HCT116 (cell line): ENCODE measurements at places on chromosomes 4 and X. TPM values are rescaled to one million over a fixed set of nuclear protein-coding genes. Genes with fewer than 3 reads are reported as not detected.

TAB3 gene
- total RNA-seq = 11.2 TPM

GRCh38 chrX:111257733-111258132 is 12.6 kb downstream of the CAPN6 start:
- no peaks in the 10 kb centered on the region for H3K36me3 ChIP-seq
- no peak overlapping the region for H3K4me3 ChIP-seq
- H3K27ac ChIP-seq = no peak overlapping the region
- 0 out of 2 replicates have a peak, but pooled peaks cover 3% of the 10 kb centered on the region for H3K27me3 ChIP-seq
- no peak for DNase-seq

DNA sequence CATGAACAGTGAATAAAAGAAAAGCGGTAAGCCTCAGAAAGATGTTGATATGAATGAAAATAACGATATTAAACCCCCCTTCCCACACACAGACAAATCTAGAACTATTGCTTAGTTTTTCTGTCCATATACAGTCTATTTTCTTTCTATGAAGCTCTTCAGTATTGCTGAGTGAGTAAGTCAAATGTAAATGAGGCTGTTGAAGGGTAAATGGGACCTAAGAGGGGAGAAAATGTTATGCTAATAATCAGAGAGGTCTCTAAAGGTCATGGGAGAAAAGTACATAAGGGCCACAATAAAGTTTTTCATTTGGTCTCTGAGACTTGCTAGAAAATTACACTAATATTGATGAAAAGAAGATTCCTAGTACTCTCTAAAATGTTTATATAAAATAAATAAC is 56.2 kb downstream of the PABPC4L start:
- no peaks in the 10 kb centered on the region for H3K36me3 ChIP-seq
- no peaks in the 10 kb centered on the region for H3K27me3 ChIP-seq
- no peak overlapping the region for H3K27ac ChIP-seq
- H3K4me3 ChIP-seq = no peak overlapping the region
- no peaks in the 10 kb centered on the region for H3K4me1 ChIP-seq

GRCh38 chrX:112513154-112513553 is 166.6 kb downstream of the LHFPL1 start:
- H3K27me3 ChIP-seq = no peaks in the 10 kb centered on the region
- H3K4me3 ChIP-seq = no peak overlapping the region
- no peak overlapping the region for H3K27ac ChIP-seq
- no peaks in the 10 kb centered on the region for H3K36me3 ChIP-seq
- H3K4me1 ChIP-seq = no peaks in the 10 kb centered on the region
- no peak for DNase-seq

- no peaks in the 10 kb centered on the region for H3K36me3 ChIP-seq
- H3K4me1 ChIP-seq = peaks cover 11% of the 10 kb centered on the region; the same call in 1 of the 2 replicates
- H3K27me3 ChIP-seq = no peaks in the 10 kb centered on the region
- DNase-seq = no peak
These were observed 1.3 kb upstream of the TMLHE start for GRCh38 chrX:155613927-155614559.

DNA sequence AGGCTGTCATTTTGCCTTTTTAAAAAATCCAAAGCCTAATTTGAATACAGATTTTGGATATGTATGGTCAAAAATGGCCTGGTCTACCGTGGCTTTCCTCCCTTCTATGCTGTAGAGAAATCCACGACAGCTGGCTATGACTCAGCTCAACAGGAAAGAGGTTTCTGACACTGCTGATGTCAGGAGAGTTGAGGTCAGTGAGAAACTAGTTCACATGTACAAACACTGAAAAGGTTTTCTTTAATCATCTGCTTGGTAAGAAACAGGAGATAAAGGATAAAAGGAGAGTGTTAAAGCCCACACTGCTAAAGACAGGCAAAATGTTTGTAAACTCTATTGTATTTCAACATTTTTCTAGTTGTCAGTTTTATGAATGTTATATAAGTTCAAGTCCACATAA is 113.9 kb downstream of the NYX start:
- no peak for DNase-seq
- no peaks in the 10 kb centered on the region for H3K27me3 ChIP-seq
- H3K27ac ChIP-seq = no peak overlapping the region
- H3K4me1 ChIP-seq = no peaks in the 10 kb centered on the region

- no peak overlapping the region for H3K27ac ChIP-seq
- no peak overlapping the region for H3K4me3 ChIP-seq
- no peak for DNase-seq
These were observed 2.4 kb downstream of the DGKQ start for GRCh38 chr4:970854-971520.

PWWP3B gene
- 3.4 TPM for total RNA-seq

VCX3B gene
- total RNA-seq = not detected

DNA sequence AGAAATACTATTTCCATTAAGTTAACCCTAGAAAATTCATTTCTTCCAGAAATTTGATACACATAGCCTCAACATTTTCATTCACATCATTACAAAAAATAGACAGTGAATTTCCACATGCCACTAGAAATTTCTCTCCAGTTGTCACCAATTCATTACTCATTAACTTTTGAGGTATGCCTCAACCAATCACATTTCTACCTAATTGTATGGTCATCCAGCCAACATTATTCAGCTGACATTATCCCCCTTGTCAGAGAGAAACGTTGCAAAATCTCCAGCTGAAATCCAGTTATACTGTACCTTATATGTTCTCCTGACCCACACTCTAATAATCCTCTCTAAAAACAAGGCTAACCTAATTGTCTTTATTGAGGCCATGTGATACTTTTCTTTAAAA is 24.8 kb downstream of the FRYL start:
- DNase-seq = no peak
- H3K4me1 ChIP-seq = no peaks in the 10 kb centered on the region
- no peaks in the 10 kb centered on the region for H3K36me3 ChIP-seq

GRCh38 chr4:125013891-125014290 is 300.9 kb upstream of the FAT4 start:
- no peak for DNase-seq
- no peaks in the 10 kb centered on the region for H3K27me3 ChIP-seq
- no peak overlapping the region for H3K4me3 ChIP-seq
- no peaks in the 10 kb centered on the region for H3K4me1 ChIP-seq
- H3K27ac ChIP-seq = no peak overlapping the region
- H3K36me3 ChIP-seq = no peaks in the 10 kb centered on the region

DNA sequence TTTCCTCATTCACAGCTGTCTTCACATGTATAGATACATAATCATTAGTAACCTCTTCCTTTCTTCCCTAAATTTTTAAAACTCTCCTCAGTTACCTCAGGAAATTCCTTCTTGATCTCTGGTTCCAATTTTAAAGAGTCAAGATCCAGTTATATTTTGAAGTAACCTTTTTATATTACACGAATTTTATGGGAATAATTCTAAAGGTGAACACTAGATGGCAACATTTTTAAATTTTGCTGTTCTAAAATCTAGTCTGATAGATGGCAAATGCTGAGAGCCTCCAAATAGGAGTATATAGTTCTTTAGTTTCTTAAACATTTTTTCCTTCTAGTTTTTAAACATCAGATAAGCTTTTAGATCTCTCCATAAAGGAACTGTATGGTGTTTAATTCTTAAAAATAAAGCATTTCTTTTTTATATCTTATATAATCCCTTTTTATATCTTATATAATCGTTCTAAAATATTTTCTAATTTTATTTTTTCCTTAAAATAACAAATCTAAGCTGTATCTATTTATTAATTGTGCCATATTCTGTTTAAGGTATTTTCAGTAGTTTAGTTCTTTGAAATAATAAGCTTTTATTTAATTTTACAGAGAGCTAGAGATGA is 37.9 kb upstream of the PAPSS1 start:
- no peaks in the 10 kb centered on the region for H3K27me3 ChIP-seq
- no peak overlapping the region for H3K27ac ChIP-seq
- H3K4me1 ChIP-seq = no peaks in the 10 kb centered on the region
- H3K4me3 ChIP-seq = no peak overlapping the region
- no peaks in the 10 kb centered on the region for H3K36me3 ChIP-seq

GRCh38 chrX:73851014-73852009 is 288.3 kb downstream of the CHIC1 start:
- no peak overlapping the region for H3K4me3 ChIP-seq
- no peaks in the 10 kb centered on the region for H3K27me3 ChIP-seq
- no peaks in the 10 kb centered on the region for H3K4me1 ChIP-seq
- no peaks in the 10 kb centered on the region for H3K36me3 ChIP-seq
- no peak overlapping the region for H3K27ac ChIP-seq
- no peak for DNase-seq

DNA sequence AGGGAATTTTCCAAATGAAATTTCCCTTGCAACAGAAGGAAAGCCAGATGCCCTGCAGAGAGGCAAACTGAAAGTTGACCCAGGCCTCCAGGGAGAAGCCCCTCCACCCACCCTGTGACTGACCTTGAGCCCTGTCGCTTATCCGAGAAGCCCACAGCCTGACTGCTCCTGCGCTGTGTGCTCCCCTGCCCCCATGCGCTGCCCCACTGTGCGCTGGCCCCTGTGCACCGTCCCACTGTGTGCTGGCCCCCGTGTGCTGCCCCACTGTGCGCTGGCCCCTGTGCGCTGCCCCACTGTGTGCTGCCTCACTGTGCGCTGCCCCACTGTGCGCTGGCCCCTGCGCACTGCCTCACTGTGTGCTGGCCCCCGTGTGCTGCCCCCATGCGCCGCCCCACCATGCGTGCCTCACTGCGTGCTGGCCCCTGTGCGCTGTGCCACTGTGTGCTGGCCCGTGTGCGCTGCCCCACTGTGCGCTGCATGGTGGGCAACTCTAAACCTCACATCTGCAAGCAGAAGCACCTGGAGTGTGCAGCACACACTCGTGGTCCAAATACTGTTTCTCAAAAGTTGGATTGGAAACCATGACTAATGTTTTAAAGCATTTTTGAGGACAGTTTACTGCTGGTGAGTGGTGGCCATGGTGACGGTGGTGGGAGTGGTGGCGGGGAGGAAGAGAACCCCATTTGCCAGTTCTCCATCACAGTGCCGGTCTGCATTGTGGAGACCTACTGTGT is 8.3 kb upstream of the GRPEL1 start:
- no peak overlapping the region for H3K4me3 ChIP-seq
- no peak overlapping the region for H3K27ac ChIP-seq
- H3K36me3 ChIP-seq = no peaks in the 10 kb centered on the region
- H3K27me3 ChIP-seq = no peaks in the 10 kb centered on the region
- H3K4me1 ChIP-seq = no peaks in the 10 kb centered on the region

- H3K27ac ChIP-seq = no peak overlapping the region
- no peaks in the 10 kb centered on the region for H3K36me3 ChIP-seq
- H3K4me3 ChIP-seq = no peak overlapping the region
- H3K4me1 ChIP-seq = no peaks in the 10 kb centered on the region
- DNase-seq = no peak
These were observed 5.5 kb downstream of the GRIA2 start for GRCh38 chr4:157226035-157226434.

DNA sequence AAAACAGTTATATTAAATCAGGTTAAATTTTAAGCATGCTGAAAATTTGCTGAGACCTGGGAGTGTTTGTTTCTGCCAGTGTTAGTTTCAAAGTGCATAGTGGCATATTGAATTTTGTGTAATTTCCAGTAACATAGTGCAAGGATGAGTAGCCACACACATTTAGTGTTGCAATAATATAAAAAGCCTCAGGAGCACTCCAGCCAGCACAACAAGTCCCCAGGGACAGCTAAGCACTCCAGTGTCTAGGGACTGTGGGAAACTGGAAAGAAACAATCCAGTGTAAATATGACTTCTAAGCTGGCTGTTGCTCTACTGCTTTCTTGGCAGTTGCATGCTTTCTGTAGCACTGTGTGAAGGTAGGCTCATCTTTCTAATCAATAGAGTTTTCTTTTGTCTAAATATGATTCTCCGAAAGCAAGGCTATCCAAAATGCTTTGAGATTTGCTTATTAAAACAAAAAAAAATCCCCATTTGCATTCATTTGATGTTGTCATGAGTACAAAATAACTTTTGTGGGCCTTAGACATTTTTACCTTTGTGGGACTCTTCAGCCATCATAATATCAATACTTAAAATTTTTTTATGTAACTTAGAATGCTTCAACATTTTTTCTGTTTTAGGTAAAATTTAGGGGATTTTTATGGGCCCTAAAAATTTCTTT is 24.2 kb upstream of the CXCL2 start:
- H3K4me3 ChIP-seq = no peak overlapping the region
- no peaks in the 10 kb centered on the region for H3K36me3 ChIP-seq
- no peak overlapping the region for H3K27ac ChIP-seq
- DNase-seq = no peak
- no peaks in the 10 kb centered on the region for H3K4me1 ChIP-seq

- H3K4me1 ChIP-seq = no peaks in the 10 kb centered on the region
- DNase-seq = no peak
- no peaks in the 10 kb centered on the region for H3K27me3 ChIP-seq
- no peak overlapping the region for H3K4me3 ChIP-seq
- no peaks in the 10 kb centered on the region for H3K36me3 ChIP-seq
- no peak overlapping the region for H3K27ac ChIP-seq
These were observed 65.3 kb downstream of the CASP3 start for GRCh38 chr4:184583738-184584502.

DNA sequence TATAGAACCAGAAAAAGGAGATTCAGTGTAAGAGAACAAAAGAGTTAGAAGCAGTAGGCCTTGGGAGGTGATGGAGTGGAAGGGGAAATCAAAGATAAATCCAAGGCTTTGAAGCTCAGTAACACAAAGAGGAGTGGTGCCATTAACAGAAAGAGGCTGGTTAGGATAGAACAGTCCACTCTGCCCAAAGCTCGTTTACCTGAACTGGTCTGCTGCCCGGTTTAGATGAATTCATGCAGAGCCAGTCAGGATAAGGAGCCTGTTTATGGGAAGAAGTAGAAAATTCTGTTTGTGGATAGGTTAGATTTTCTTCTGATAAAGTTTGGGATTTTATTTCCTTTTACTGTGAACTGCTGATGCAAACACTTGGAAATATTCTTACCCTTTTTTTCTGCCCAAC is 80.6 kb downstream of the HMGB2 start:
- no peaks in the 10 kb centered on the region for H3K36me3 ChIP-seq
- H3K4me3 ChIP-seq = no peak overlapping the region
- H3K27me3 ChIP-seq = no peaks in the 10 kb centered on the region; the same call in 1 of the 2 replicates
- H3K4me1 ChIP-seq = peaks cover 29% of the 10 kb centered on the region
- no peak for DNase-seq

- no peak for DNase-seq
- H3K36me3 ChIP-seq = no peaks in the 10 kb centered on the region
- H3K27me3 ChIP-seq = peaks cover 9% of the 10 kb centered on the region; the same call in 1 of the 2 replicates
- no peak overlapping the region for H3K27ac ChIP-seq
- no peak overlapping the region for H3K4me3 ChIP-seq
- H3K4me1 ChIP-seq = no peaks in the 10 kb centered on the region
These were observed 41.6 kb downstream of the HMX1 start for GRCh38 chr4:8830056-8830455.

GRCh38 chr4:15469402-15470127 is at the start of gene CC2D2A:
TSS of gene CC2D2A (plus strand) at chr4:15469882. CDS start at chr4:15475933, 6,051 bp downstream.
- no peak within 1 kb of the TSS for H3K27ac ChIP-seq
- no peak for DNase-seq
- no peaks in the 10 kb centered on the region for H3K36me3 ChIP-seq
- no peaks in the 10 kb centered on the region for H3K4me1 ChIP-seq
- no peak within 1 kb of the TSS for H3K4me3 ChIP-seq
- H3K27me3 ChIP-seq = no peaks in the 10 kb centered on the region

TECRL gene
- not detected for total RNA-seq

- H3K4me1 ChIP-seq = peaks cover 7% of the 10 kb centered on the region; the same call in 1 of the 2 replicates
- no peaks in the 10 kb centered on the region for H3K27me3 ChIP-seq
- DNase-seq = no peak
- no peak overlapping the region for H3K4me3 ChIP-seq
These were observed 63.2 kb downstream of the SH3RF1 start for GRCh38 chr4:169207436-169208089.
